ENCODE measurements at places on chromosomes 13 and 19. TPM values are rescaled to one million over a fixed set of nuclear protein-coding genes. Genes with fewer than 3 reads are reported as not detected.

SLC25A41 gene
- not detected for total RNA-seq

DNA sequence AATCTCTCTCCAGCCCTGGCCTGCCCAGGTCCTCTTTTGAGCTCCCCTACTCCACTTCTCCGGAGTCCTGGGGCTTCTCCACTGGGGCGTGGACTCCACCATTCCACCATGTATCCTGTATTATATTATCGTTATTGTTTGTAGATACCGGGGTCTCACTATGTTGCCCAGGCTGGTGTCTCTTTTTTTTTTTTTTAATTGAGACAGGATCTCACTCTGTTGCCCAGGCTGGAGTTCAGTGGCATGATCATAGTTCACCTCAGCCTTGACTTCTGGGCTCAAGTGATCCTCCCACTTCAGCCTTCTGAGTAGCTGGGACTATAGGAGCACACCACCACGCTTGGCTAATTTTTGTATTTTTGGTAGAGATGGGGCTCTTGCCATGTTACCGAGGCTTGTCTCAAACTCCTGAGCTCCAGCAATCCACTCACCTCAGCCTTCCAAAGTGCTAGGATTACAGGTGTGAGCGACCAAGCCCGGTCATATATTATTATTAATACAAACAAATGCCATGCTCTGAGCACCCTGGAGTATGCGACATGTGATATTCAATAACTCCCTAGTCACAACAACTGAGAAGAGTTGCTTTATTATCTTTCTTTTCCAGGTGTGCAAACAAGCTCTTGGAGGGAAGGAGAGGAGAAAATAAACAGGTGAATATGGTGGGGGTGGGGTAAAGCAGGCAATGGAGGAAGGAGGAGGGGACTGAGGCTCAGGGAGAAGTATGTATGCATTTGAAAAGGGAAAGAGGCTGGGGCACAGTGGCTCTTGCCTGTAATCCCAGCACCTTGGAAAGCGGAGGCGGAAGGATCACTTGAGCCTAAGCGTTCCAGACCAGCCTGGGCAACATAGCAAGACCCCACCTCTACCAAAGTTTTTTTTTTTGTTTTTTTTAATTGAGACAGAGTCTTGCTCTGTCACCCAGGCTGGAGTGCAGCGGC is 2.8 kb upstream of the CERS4 start:
- DNase-seq = no peak

DZIP1 gene
- total RNA-seq = 0.30 TPM

GRCh38 chr13:113567681-113568080 is 16.9 kb upstream of the TFDP1 start:
- no peak for DNase-seq

CBY2 gene
- total RNA-seq = not detected

KCNN4 gene
- 72.3 TPM for total RNA-seq

DNA sequence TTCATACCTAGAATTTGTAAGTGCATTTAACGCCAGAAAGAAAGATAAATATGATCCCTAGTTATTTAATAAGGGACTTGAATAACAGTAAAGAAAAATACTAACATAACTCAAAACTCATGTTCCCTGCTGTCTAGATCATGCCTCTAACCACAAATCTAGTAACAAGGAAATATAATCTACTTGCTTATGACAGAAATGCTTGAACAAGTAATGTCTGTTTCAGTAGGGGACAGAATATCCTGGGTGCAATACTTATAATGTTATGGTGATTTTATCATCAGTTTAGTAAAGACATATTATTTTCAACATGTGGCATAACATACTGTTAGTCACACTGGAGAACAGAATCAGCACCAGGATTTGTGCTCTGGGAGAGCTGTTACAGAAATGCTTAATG is 861.9 kb upstream of the SLITRK1 start:
- no peak for DNase-seq

- DNase-seq = no peak
Measured at GRCh38 chr19:13978351-13979243, 26.3 kb downstream of the DCAF15 start.

GRCh38 chr13:39531646-39532045 is 71.3 kb downstream of the LHFPL6 start:
- no peak for DNase-seq

GRCh38 chr19:1302533-1303239 is 17.0 kb downstream of the EFNA2 start:
- DNase-seq = no peak

GRCh38 chr13:24279327-24280110 is 29.9 kb upstream of the C1QTNF9 start:
- no peak for DNase-seq

- no peak for DNase-seq
Measured at GRCh38 chr13:31774186-31774750, 34.9 kb downstream of the RXFP2 start.

GRCh38 chr13:43036351-43037250 is 13.2 kb downstream of the DNAJC15 start:
- DNase-seq = no peak

GRCh38 chr13:110414931-110415330 is 107.8 kb downstream of the COL4A2 start:
- DNase-seq = no peak

P2RY11 gene
- total RNA-seq = 33.2 TPM

DNA sequence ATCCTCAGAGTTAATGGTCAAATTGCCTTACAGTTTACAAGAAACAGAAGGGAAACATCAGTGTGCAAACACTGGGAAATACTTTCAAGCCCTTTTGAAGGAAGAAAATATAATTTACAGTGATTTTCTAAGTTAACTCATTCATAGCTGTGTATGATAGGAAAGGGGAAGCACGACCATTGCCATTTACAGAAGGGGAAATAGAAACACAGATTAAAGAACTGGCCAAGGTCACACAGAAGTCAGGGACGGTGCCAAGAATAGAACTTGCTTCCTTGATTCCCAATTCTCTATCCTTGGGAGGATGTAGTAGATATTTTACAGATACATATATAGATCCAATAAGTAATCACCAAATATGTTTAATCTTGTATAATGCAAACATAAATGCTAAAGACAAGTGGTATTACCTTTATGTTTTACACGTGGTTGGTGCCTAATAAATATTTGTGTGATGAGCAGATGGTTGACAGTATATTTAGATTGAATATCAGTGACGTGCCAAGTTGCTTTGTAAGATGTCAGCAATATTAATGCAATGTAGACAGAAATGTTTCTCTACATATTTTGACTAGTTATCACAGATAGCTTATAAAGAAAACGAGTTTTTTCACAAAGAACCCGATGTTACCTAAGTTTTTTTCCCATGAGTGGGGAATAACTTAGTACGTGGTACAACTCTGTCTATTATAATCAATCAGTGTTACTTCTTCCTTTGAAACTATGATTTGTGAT is 73.1 kb downstream of the FLT1 start:
- DNase-seq = no peak

LONP1 gene
- 106 TPM for total RNA-seq

KLK15 gene
- not detected for total RNA-seq

ASPDH gene
- not detected for total RNA-seq

DNA sequence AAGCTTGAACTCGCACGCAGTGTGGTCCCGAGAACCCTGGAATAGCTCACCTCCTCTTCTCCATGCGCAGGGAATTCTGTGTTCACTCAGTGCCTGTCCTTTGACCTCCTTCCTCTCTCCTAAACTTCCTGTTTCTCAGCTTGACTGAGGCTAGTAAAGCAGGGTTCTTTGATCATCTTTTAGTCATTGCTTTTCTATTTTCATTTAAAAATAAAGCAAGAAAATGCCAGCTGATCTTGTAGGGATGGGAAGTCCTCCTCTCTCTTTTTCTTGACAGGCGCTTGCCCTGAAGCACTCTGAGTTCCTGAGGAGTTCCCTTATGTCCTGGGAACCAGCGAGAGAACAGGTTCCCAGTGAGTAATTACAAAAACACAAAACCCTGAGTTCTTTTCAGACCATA is 62.8 kb downstream of the ARHGEF7 start:
- no peak for DNase-seq
